ACHN (cell line): ENCODE measurements at places on chromosomes 11 and 22.

- no peak for DNase-seq
Observed at GRCh38 chr22:30114361-30114760, 34.1 kb downstream of the HORMAD2 start.

- DNase-seq, result no peak
Observed at GRCh38 chr11:23471878-23472277, 611.6 kb upstream of the CCDC179 start.

- no peak for DNase-seq
Observed at GRCh38 chr11:11035331-11035730, 177.5 kb upstream of the ZBED5 start.

DNA sequence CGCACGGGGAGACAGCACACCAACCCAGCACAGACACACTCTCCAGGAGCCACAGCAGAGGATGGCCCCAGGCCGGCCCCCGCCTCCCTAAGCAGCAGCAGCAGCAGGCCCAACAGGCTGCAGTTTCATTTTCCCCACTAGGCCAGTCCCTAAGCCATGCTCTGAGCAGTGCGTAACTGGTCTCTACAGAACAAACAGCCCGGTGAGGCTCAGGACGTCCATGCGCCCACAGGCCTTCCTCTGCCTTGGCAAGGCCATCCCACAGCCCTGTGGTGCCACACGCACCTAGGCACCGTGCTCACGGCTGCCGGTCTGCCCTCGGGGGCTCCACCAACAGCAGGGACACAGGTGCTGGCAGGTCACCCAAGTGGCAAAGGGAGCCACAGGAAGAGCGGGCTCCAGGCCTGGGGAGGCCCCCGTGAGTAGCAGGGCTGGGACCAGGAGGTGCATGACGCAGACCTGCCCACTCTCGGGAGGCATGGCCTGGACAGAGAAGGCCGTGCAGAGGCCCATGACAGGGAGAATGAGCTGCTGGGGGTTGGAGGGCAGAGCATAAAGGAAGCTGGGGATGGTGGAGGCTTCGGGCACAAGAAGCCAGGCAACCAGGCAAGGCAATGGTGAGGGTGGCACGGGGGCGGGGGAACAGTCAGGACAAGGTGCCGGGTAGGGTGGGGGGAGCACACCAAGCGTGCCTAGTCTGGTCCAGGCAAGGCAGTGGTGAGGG is 1.4 kb upstream of the MOB2 start:
- DNase-seq, result no peak

- no peak for DNase-seq
Observed at GRCh38 chr11:70524096-70524922, 126.0 kb downstream of the CTTN start.

DNA sequence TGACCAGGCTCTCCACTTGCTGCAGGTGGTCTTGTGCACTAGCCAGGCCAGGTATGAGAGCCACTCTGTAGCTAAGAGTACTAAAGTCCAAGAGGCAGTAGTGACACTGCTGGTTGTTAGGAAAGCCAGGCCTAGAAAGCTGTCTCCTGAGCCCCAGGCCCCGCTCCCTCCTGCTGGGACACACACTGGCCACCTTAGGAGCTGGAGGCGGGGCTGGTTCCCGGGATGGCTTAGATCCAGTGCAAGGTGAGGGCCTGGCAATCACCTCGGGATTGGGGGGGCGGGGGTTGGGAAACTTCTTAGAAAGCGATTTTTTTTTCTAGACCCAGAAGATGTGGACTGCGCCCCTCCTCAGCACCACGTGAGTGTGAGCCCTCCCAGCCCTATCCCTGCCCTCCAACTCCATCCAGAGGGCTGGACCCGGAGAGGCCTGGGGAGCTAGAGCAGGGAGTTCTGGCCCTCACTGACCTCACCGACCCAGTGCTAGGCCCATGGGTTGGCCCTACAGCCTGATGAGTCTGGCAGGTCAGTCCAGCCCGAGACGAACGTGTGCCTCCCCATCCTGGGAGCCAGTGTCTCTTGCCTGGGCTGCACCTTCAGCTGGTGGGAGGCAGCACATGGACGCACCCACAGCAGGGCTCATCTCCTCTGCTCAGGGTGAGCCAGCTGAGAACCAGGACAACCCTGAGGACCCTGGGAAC is 18.1 kb downstream of the SLC37A2 start:
- no peak for DNase-seq

- no peak for DNase-seq
Observed at GRCh38 chr11:29208117-29208516, 808.7 kb downstream of the KCNA4 start.

GRCh38 chr11:125275905-125276618 is 111.5 kb downstream of the PKNOX2 start:
- DNase-seq, result no peak

GRCh38 chr11:13114566-13115379 is 105.7 kb downstream of the RASSF10 start:
- DNase-seq, result no peak

DNA sequence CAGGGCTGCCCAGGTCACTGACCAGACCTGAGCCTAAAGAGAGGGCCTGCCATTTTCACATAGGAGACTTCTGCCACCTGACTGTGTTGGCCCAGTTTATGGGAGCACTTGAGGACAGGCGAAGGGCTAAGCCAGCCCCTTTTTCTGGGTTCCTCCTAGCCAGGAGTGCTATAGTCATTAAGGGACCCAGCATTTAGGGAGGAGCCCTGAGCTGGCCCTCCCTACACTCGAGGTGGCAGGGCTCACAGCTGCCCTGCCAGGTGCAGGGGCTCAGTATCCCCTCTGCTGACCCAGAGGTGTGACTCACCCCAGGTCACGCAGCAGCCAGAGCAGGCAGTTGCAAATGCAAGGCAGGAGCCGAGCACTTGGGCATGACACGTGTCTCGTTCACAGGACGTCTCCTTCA is 86.3 kb upstream of the CRYBB3 start:
- DNase-seq, result peak; percentile 22

DNA sequence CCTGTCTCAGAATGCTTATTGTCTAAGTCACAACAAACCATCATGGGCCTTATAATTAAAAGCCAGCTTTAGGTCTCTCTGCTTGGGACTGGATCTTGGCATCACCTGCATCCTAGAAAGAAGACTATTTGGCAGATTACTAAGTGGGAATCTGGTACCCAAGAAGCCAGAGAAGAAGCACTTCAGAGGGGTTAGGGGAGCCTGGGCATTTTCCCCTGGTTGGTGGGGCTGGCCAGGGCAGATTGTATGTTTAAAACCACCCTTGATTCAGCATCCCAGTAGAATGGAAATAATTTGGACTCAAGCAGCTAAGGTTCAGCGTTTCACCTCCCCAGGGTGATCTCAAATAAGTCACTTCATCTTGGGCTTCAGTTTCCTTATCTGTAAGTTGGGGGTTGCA is 193.7 kb downstream of the MIAT start:
- DNase-seq, result no peak

GRCh38 chr11:66080055-66080817 is 10.2 kb downstream of the PACS1 start:
- peak; percentile 39 for DNase-seq

DNA sequence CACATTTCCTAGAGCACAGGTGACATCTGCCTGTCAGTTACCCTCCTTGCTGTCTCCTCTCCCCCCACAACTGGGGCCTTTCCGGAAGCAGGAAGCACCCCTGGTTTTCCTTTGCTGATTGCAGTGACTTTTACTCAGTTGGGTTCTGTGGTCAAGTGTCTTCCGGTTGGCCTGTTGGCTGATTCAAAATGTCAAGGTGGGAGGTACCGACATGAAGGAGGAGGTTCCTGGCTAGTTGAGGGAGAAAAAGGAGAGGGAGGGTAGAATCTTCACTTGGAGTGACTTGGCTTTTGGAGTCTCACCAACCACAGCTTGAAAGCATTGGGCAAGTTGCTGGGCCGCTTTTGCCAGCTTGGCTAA is 9.3 kb upstream of the ADAMTS15 start:
- DNase-seq, result no peak

- no peak for DNase-seq
Observed at GRCh38 chr11:134756811-134757540, 344.9 kb upstream of the B3GAT1 start.

DNA sequence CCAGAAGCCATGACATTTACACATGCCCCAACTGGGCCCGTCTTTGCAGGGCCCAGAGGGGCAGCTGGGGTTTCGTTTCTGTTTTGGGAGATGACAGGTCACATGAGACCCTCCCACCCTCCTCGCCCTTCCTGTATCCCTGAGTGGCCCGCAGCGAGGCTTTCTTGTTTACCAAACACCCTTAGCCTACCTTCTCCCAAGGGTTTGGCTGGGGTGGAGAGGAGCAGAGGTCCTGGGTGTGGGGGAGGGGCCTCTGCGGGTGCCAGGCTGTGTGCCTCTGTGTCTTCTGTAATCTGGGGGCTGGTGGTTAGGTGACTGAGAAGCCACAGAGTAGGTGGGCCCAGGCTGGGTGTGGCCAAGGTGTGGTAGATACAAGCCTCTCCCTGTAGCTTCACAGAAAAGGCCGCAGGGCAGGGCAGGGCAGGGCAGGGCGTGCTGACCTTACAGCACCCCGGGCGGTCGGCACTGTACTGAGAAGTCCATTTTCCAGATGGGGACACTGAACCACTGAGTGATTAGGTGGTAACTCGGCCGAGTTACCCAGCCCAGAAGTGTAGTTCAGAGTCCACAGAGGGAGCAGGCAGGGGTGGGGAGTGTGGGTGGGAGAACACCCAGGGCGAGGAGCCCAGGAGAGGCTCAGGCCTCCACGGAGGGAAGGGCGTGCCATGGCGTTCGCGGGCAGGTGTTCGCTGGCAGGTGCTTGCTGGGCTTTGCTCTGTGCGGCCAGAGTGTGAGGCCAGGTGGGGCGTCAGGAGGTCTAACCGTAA is 8.7 kb downstream of the PRR5 start:
- no peak for DNase-seq

DNA sequence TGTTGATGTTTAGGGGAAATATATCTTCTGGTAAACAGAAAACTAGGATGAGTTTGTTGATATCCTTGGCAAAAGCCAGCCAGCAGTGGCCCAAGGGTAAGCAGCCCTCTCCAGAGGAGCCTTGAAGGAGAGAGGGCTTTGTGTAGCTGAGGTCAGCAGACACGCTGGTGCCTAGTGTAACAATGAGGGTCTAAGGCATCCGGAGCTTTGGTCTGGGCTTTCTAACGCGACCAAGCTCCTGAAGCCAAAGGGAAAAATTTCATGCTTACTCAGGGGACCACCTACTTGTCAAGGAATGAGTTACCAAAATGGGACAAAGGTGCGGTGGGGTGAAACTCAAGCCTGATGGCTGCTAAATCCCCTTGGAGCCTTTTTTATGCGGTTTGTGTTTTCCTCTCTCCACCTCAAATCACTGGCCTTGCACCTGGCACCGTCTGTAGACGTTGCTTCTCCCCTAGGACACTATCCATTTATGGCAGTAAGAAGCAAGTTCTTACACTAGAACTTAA is 134.9 kb downstream of the DBX1 start:
- no peak for DNase-seq

- DNase-seq, result no peak
Observed at GRCh38 chr22:26757496-26757895, 100.1 kb downstream of the MIAT start.

DNA sequence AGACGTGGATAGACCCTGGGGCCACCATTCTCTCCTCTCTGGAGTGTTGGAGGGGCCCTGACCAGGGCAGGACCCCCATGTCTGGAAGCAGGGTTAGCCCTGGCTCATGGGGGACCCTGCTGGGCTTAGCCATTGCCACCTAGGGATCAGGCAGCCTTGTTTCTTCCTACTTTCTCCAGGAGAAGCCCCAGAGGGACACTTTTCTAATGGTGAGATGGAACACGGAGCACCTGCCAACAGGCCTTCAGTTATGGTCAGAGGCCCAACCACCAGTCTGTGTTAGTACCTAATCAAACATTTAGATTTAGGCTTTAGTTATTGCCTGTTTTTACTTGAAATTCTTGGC is 1.9 kb upstream of the C22orf39 start:
- DNase-seq, result no peak

DNA sequence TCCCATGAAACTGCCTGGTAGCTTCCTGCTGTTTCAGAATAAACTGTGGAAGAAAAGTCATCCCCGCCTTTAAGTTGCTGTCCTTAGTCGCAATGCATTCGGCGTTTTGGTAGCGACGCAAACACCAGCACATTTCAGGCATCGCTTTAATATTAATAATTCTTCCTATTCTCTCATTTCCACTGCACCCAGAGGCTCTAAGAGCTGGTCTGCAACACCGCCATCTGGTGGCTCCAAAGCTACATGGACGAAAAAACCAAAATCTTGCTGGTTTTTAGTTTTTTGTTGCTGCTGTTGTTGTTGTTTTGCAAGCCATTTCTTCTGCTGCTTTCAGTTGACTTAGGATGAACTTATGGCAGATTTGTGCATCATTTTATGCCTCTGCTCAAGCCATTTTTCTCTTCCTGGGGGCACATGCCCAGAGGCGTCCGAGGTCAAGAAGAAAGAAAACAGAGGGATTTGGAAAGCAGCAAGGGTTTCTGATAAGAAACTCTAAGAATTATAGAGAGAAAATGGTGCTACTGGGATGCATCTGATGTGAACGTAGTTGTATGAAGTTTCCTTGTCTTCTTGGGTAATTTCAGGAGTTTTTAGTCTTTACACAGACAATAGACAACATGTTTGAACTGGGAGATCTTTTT is 345.4 kb upstream of the KIRREL3 start:
- peak; percentile 18 for DNase-seq

- DNase-seq, result peak; percentile 94
Observed at GRCh38 chr11:69497221-69497787, 15.8 kb downstream of the LINC01488 start.

GRCh38 chr11:105282658-105283057 is 143.1 kb upstream of the CARD18 start:
- DNase-seq, result no peak

DNA sequence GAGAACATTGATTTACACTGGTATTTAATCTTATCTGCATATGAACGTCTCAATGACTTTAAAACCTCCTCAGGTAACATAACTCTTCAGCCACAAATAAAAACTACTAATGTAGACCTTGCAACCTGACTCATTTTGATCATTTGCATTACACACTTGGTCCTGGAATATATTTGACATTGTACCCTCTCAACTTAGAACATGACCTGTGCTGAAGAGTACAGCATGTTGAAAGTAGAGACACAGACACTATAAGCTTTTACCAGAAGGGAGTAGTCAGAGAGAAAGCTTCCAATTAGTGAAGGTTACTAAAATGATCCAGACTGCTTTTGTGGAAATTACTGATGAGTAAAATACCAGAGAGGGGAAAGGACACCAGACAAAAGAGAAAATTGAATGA is 390.6 kb upstream of the ANO3 start:
- DNase-seq, result no peak

GRCh38 chr11:2929531-2929949 is 320 bp upstream of the PHLDA2 start:
- peak; percentile 83 for DNase-seq

- peak; percentile 62 for DNase-seq
Observed at GRCh38 chr11:10455637-10456487, 798 bp downstream of the AMPD3 start.

- DNase-seq, result no peak
Observed at GRCh38 chr11:66907751-66908630, 50.2 kb downstream of the PC start.

- no peak for DNase-seq
Observed at GRCh38 chr11:21173476-21173875, 504.1 kb downstream of the NELL1 start.

DNA sequence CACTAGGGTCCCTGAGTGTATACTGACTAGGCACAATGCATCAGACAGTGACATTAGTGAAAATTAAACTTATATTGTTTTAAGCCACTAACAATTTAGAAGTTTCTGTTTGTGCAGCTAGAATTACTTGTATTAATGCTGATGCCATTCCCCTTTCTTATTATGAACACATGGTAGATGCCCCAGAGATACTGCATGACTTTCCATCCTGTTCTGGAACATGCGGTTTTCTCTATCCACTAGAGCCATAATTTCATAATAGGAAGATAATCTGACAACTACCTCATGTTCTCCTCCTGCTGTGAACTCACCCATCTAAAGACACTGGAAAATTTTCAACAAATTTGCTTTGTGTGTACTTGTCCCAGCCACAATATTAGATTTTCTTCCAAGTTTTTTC is 1256.4 kb downstream of the FAM181B start:
- DNase-seq, result no peak
